K562 (cell line): ENCODE measurements at places on chromosomes 5 and 9.

- DNase-seq = no peak
These were observed 1.7 kb upstream of the RABL6 start for GRCh38 chr9:136806067-136806466.

GRCh38 chr5:58736214-58736613 is 153.3 kb downstream of the RAB3C start:
- no peak for DNase-seq

GRCh38 chr9:135703726-135704125 is 1.7 kb downstream of the KCNT1 start:
- DNase-seq = no peak

- no peak for DNase-seq
These were observed 43.2 kb downstream of the WDR36 start for GRCh38 chr5:111135363-111135762.

DNA sequence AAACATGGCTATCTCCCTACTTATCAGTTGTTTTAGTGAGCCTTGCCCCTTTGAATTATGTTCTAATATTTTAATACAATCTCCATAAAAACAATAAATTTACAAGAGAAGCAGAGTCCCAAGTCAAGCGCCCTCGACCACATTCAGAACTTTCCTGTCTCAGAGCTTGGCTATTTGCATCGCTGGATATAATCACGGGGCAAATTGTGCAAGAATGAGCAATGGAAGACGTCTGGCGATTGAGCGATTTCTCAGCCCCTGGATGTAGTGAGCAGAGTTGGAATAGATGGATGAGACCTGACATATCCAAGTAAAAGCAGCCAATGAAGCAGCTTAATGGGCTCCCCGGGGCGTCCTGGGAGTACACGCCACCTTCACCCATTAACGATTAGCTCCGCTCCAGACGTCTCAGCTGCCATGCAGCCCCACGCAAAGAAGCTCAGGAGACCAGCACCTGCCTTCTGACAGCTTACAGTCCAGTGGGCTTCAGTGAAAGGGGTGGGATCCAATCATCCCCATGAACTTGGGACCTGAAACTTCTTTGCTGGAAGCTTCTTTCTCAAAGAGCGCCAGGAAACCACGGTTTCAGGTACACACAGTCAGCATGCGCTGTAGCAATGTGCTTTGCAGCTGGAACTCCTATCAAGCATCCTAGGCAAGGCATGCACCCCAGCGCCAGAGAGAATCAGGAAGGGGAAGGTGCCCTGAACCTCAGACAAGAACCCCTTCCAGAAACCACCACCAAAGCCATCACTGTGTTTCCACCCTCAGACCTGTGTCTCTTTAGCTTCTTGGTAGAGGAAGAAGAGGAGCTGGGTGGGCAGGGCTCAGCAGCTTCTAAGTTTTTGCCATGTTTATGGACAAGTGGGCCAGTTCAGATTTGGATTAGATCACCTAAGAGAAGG is 92.0 kb upstream of the IRX4 start:
- no peak for DNase-seq

GRCh38 chr9:8115570-8115969 is 316.0 kb upstream of the DMAC1 start:
- no peak for DNase-seq

- no peak for DNase-seq
These were observed 82.4 kb upstream of the ADAMTS2 start for GRCh38 chr5:179427676-179428056.

DNA sequence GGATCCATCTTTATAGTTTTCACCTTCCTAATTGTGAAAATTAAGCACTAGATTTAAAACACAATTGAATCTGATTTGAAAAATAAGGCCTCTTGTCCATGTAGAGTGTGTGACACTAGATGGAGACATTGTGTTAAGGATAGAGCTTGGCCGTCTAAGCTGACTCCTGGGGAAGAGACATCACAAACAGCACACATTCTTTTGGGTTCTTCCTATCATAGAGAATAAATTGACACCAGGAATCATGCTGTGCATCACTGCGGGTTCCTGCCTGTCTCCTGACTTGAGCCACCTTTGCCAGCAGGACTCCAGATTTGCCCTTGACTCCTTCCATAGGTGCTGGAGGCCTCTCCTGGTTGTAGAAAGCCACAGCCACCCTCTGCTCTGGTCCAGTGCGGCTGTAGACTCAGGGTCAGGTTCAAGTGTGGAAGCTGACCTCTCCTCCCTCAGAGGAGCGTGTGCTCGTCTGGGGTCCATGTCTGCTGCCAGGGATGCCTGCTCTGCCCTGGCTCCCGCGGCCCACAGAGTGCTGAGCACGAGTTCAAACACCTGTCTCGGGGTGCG is 11.2 kb downstream of the ROPN1L start:
- DNase-seq = peak; percentile 72

- DNase-seq = no peak
These were observed 4.1 kb downstream of the CFAP95 start for GRCh38 chr9:69824499-69825252.

- DNase-seq = no peak
These were observed 40.2 kb downstream of the CERT1 start for GRCh38 chr5:75471193-75471592.

GRCh38 chr5:100273846-100274580 is 261.2 kb upstream of the FAM174A start:
- DNase-seq = no peak

DNA sequence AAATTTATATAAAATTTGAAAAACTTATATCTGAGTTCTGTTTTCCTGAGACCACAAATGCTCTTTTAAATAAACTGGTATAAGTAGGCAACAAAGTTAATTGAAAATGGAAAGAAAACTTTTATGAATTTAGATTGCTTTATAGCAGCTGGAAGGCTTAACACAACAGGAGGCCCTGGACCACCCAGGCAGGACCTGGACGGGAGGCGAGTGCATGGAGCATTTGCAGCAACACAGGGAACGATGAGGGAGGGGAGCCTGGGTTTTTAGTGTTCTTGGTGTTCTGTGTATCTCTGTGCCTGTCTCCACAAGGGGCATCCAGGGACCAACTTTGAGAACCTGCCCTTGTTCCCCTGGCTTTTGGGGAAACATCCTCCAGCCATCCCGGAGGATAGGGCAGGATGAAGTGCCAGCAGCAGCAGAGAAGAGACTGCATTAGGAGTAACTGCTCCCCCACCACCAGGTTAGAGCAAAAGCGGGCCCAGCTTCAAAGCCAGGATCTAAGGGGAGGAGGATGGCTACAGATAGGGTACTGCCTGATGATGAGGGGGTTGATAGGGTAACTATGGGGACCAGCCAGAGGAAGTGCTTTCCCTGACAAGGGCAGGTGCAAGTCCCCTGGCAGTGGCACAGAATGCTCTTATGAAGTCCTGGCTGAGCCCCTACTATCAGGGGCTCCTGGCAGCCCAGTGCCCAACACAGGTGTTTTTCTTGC is 6.7 kb upstream of the SPATA31E1 start:
- no peak for DNase-seq

DNA sequence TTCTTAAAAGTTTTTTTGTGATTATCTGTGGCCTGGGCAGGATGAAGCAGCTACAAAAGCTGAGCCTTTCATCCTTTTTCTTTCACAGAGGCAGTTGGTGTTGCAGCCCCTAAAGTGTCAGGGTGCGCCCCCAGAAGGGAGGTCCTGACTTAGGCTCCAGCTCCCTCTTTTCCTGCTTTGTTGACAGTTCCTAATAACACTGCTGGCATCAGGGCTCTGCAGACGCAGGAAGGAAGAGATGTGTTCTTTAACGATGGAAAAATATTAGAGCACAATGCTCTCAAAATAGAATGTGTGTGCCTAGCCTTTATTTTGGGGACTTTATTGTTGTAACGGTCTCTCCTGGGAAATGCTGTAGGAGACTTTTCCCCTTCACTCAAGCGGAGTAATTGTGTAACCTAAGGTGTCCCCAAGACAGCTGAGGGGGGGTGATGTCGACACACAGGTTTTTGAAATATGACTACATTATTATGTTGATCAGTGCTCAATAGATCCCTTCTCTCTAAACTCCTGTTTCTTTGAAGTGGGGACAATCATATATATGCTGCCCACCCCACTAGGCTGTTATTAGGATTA is 135.6 kb downstream of the SEMA6A start:
- no peak for DNase-seq

DNA sequence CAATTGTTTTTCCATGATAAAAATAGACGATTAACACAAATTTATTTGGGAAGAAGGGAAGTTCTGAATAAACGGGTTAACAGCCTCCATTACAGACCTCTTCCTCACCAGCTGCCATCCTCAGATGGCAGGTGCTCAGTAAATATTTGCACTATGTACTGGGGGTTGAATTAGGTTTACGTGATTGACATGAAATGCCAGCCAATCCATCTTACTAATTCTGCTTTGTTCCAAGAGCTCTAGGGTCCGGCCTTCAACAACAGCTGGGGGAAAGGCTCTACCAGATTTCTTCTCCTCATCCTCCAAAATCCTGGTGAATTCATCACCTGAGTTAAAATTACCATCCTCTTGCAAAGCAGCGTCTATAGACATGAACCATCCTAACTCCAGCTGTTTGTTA is 104.6 kb downstream of the MTX3 start:
- no peak for DNase-seq

- peak; percentile 78 for DNase-seq
These were observed 5.0 kb downstream of the IL3 start for GRCh38 chr5:132065351-132065937.

DNA sequence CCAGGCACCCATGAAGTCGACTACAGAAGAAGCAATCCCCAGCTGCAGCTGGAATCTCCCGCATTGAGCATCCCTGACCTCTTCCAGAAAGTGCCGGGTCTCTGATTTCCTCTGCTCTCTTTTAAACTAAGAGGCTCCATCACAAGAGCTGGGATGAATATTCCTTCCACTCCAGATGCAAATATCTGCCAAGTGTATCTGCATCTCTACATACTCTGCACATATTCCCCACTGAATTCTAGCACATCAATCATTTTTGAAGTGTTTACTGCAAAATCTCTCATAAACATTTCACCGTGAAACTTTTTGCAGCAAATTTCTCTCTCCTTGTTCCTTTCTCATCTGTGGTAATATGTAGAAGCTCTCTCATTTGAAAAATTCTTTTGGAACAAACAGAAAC is 161.5 kb downstream of the GABRB2 start:
- no peak for DNase-seq

- DNase-seq = no peak
These were observed 458.4 kb upstream of the C9orf72 start for GRCh38 chr9:28031521-28032267.

GRCh38 chr9:72474676-72475075 is 46.7 kb upstream of the TMC1 start:
- DNase-seq = no peak

DNA sequence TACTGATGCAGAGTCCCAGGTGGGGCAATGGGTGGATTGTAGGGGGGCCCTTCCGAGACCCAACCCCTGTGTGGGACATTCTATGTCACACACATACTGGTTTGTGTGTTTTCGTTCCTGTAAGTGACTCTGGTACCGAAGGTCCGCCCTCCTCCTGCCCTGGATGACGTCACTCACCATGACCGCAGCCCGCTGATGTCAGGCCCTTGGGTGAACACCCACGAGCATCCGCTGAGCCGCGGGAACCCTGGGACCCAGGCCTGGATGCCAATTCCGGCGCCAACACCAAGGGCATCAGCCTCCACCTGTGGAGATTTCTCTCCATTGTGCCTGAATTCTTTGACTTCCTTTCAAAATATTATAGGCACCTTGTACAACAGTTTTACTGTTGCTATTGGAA is 184.3 kb downstream of the MTRR start:
- peak; percentile 22 for DNase-seq

- no peak for DNase-seq
These were observed 608.9 kb downstream of the IRX1 start for GRCh38 chr5:4204276-4205141.

- DNase-seq = no peak
These were observed 247.4 kb downstream of the PRELID2 start for GRCh38 chr5:145587710-145588109.

- no peak for DNase-seq
These were observed 34.3 kb downstream of the ZNF462 start for GRCh38 chr9:106897236-106897635.

- DNase-seq = no peak
These were observed 170.5 kb upstream of the PPP1R26 start for GRCh38 chr9:135308821-135309762.

- DNase-seq = no peak
These were observed 15.3 kb upstream of the RPL26L1 start for GRCh38 chr5:172943906-172944305.

DNA sequence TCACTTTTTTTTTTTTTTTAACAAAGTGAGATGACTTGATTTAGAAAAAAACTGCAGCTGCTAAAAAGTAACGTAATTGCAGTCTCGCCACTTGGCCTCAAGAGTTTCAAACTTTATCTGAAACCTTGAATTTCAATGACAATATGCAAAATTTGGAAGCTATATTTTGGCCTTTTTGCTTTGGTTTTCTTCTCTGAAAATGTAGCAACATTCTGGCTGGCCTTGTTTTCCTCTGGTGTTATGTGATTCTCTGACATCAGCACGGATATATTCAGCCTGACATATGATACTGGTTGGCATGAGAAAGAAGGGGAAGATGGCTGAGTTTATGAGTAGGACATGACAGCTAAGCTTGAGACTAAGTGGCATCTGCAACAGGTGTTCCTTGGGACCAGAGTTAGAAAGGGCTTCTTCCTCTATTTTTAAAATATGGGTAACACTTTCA is 136.5 kb downstream of the MEF2C start:
- no peak for DNase-seq

- no peak for DNase-seq
These were observed 11.1 kb upstream of the RALGDS start for GRCh38 chr9:133132174-133132573.

- no peak for DNase-seq
These were observed 223.5 kb downstream of the SH3GL2 start for GRCh38 chr9:17802249-17802857.

GRCh38 chr9:27165670-27166069 is 56.6 kb downstream of the TEK start:
- no peak for DNase-seq

GRCh38 chr5:55485073-55485472 is 49.7 kb downstream of the PLPP1 start:
- no peak for DNase-seq

DNA sequence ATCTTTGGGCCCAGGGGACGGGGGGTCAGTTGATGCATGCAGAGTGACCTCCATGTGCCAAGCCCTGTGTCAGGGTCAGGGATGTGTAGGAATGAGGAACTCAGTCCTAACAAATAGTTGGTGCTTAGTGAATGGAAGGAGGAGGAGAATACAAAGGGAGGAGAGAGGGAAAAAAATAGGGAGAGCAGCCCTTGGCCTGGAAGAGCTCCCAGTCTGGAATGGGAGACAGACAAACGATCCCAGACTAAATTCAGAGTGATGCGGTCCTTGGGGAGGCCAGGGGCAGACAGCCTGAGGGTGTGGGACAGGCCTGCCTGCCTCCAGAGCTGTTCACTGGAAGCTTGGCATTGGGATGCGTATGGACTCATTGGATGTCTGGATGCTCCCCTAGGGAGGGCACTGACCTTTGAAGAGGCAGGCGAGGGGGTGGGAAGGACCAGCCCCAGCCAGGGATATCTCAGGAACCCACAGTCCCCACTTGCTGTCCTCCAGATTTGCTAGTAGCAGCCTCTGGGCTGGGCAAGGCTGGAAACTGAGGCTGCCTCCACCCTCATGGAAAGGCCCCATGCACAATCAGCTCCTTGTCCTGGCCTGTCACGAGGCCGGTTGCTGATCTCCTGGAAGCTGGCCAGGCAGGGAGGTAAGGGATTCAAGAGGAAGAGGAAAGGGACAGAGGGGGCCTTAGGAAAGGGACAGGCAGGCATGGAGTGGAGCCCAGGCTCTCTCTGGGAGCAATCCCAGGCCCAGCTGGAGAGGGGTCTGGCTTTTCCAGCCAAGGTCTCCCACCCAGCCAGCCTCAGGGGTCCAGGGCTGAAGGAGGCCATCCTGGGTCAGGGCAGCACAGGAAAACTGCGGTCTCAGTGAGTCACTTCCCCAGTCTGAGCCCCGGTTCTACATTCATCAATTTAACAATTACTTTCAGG is 69.0 kb upstream of the GGTA1 start:
- no peak for DNase-seq
